ENCODE measurements at places on chromosomes 6 and 20. TPM values are rescaled to one million over a fixed set of nuclear protein-coding genes. Genes with fewer than 3 reads are reported as not detected.

GRCh38 chr20:44291754-44292153, 19.2 kb downstream of the FITM2 start:
- H3K27ac ChIP-seq: no peak overlapping the region
- H3K36me3 ChIP-seq: no peaks in the 10 kb centered on the region
- H3K27me3 ChIP-seq: no peaks in the 10 kb centered on the region
- no peak overlapping the region for H3K4me3 ChIP-seq
- DNase-seq: no peak
- no peaks in the 10 kb centered on the region for H3K4me1 ChIP-seq

DNA sequence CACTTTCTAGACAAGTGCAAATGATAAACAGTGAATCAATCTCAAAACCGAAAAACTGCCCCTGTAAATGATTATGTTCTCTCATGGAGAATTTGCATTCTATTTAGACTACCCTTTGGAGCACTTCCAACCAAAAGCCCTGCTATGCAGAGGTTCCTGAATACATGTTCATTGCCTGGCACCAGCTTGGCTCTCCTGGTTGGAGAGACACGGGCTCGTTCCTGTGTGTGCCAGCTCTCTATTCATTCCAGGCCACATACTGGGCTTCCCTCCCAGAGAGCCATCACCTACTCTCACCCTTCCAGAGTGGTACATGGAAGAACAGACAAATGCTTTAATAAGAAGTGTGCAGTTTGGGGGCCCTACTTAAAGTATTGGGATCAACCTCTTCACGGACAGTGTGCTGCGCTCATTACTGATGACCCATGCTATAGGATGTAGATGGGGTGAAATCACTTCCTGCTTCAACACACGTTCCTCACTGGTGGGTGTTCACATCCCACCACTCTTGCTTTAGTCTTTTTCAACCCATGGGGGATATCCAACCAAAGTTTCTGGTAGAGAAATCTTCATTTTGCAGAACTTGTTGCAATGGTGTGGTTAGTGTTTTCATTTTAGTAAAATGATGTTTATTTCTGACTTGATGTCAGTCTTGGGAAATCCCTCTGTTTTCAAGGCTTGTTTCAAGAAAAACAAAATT, 38.5 kb upstream of the NAA20 start:
- H3K27me3 ChIP-seq: no peaks in the 10 kb centered on the region
- H3K27ac ChIP-seq: peak overlapping the region; percentile 21
- H3K36me3 ChIP-seq: peaks cover 19% of the 10 kb centered on the region
- no peak overlapping the region for H3K4me3 ChIP-seq
- H3K4me1 ChIP-seq: peaks cover 21% of the 10 kb centered on the region

DNA sequence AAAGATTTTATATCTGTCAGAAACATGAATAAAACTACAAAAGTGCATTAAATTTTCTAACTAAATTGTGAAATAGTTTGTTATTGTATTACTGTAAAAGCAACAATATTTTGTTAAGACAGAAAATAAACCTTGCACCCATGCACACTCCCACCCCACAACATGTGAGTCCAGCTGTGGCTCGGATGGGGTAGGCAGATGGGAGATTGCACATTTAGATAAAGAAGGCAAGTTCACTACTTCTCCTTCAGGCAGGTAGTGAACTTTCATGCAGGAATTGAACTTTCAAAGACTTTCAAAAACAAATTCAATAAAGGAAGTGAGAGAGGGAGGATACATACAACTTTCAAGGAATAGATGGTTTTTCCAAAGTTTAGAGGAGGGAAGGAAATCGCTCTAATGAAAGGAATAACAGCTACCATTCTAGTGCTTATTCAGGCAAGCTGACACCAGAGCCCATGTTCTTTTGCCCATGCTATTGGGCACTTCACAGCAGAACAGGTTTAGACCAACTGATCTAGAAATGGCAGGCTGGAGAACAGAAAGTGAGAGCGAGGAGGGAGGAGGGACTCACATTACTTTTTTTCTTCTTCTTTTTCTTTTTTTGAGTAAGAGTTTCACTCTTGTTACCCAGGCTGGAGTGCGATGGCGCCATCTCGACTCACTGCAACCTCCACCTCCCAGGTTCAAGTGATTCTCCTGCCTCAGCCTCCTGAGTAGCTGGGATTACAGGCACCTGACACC, 28.5 kb downstream of the SF3B5 start:
- peaks cover 3% of the 10 kb centered on the region for H3K4me1 ChIP-seq
- peaks cover 70% of the 10 kb centered on the region for H3K27me3 ChIP-seq

DNA sequence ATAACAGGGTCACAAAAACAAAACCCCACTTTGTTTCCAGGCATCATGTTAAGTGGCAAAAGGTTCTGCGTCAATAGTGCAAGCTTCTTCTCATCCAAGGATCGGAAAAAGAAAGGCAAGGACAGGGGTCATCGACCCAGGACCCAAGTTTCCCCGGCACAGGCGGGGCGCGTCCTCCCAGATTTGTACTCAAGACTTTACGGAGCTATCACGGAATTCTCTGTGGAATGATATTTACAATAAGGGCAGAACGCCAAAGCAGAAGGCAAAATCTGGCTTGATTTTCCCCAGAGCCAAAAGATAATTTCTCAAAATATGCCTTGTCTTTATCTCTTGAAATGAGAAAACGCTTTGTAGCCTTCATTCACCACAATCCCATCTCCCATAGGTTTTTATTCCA, 25.5 kb downstream of the PDE10A start:
- peak overlapping the region; percentile 82 for H3K27ac ChIP-seq
- H3K36me3 ChIP-seq: no peaks in the 10 kb centered on the region
- H3K4me3 ChIP-seq: peak overlapping the region; percentile 16
- H3K27me3 ChIP-seq: no peaks in the 10 kb centered on the region
- DNase-seq: peak; percentile 45

The FAM83D gene
- 23.1 TPM for total RNA-seq
